ENCODE measurements at places on chromosomes 3 and 15.

DNA sequence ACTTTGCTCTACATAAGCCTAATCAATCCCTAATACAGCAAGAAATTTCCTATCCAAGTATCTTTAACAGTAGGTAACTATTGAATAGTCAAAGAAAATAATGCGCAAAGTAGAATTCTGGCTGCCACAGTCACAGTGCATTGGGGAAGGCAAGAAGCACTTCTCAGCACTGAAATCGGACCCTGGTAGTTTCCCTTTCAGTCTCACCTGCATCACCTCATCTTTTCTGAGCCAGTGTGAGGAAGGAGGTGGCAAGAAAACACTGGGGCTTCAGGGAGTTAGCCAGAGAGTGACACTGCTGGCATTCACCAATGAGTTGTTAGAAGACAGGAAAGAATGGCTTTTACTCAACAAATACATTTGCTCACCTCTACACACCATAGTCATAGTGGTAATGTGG lies 8.3 kb downstream of the TRIM42 start:
- no peak for DNase-seq

- DNase-seq = no peak
Measured at GRCh38 chr3:127209840-127210653, 17.1 kb downstream of the PRR23E start.

DNA sequence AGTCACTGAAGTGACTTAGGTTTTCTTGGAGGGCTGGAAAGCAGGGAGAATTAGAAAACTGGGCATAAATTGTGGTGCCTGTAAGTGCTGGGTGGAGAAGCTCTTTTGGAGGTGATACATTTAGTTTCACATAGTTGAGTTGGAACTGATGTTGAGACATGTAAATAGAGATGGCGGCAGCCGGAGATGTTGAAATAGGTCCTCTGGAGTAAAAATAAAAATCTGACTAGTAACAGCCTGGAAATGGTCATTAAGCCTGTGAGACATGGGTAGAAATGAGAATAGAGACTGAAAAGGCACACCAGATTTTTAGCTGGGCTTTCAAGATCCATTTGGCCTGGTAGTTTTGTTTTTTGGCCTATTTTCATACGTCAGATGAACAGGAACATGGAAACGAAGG lies 2.9 kb upstream of the NIT2 start:
- no peak for DNase-seq

DNA sequence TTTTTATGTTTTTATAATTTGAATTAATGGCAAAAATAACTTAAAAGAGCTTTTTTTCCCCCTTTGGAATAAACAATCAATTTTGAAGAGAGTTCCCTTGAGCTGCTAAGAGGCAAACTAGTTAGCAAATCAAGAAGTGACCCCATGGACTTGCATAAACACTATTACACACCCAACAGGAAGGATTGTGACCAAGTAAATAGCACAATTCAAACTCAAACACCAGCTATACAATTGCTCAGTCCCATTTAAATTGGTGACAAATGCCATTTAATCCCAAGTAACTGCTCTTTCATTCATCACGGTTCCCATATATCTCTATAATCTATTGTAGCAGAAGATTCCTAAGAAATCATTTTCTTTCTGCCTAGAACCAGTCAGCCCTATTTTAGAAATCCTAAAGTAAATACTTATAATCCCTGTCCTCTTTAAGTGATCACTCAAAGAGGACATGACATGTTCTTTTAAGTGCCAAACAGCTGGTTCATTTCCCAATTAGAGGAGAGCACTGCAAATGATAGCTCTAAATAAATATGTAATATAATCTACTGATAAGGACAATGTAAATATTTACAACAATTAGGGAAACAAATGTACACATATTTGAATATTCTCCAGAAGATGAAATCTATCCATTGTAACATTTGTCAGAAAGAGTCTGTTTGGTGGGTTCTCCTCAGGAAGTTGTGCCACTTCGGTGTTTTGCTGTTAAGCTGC lies 137.8 kb upstream of the ADAMTS9 start:
- DNase-seq = no peak

GRCh38 chr3:141268306-141268705 lies 36.7 kb downstream of the PXYLP1 start:
- DNase-seq = no peak

DNA sequence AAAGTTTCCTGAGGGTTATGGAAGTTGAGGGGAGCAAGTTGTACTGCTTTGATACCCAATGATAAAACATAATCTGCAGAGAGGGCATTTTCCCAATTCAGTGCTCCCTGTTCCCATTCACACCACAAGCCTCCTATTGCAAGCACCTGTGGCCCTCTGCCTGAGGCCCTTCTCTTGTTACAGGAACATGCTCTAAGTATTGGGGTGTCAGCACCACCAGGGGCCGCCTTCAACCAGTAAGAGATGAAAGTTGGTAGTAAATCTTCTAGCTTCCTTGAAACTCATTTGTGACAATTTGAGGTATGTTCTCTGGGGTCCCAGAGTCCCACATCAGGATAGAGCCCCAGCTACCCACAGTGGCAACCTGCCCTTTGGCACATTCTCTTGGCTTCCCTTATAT lies 265.4 kb upstream of the ARHGEF26 start:
- no peak for DNase-seq

Data from NCI-H526 treated with DMSO at 0.1 percent for 48 hours (cell line).